Kidney epithelial cell (primary cell): ENCODE measurements at places on chromosomes 4 and X.

DNA sequence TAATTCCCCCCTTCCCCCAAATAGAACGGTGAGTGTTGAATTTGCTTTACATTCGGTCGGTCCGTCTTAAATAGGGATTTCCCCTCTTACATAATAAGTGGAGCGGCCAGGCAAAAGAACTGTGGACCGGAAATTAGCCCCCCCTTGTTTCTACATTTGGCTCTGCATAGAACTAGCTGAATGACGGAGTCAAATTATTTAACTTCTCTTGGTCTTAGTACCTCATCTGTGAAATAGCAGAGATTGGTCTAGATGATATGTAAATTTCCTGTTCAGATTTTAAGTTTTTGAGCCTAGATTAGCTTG lies 1.3 kb downstream of the SPATA18 start:
- DNase-seq, result no peak

DNA sequence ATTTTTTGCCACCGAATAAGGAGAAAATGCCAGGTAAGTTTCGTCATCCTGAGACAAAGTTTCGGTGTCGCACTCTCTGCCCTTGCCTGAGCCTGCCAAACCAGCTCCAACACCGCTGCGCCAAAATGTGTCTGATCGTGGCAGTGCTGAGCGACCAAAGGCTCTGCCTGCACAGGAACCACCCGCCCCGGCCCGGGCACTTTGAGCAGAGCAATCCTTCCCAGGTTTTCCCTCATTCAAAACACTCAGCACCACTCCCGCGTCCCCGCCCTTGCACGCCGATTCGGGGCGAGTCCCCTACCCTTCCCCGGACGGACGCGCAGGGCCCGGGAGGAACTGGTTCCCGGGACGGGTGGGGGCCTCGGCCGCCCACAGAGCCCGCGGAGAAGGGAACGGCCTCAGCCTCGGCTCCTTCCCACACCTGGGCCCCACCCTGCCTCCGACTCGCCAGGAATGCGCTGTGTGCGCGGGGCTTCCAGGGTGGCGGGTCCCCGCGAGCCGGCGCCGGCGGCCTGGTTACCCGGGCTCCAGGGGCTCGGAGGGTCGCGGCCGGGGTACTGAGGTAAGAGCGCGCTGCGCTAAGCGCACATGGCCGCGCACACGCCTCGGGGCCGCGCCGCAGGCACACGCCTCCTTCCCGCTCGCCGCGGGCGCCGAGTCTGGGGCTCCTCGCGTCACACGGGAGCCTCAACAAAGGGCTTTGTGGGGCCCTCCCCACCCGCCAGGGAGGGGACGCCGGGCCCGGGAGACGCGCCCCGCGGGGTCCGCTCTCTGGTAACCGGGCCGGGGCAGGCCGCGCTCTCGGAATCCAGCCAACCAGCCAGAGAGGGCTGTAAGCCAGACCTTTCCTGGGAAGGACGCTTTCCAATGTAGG lies at the start of gene C4orf36:
Gene C4orf36 (minus strand): TSS at position 661 of the 874 bp plus-strand sequence. CDS start 902 bp downstream, outside the sequence.
- no peak for DNase-seq

GRCh38 chrX:15430584-15430983 lies 46.4 kb upstream of the VEGFD start:
- DNase-seq, result no peak

DNA sequence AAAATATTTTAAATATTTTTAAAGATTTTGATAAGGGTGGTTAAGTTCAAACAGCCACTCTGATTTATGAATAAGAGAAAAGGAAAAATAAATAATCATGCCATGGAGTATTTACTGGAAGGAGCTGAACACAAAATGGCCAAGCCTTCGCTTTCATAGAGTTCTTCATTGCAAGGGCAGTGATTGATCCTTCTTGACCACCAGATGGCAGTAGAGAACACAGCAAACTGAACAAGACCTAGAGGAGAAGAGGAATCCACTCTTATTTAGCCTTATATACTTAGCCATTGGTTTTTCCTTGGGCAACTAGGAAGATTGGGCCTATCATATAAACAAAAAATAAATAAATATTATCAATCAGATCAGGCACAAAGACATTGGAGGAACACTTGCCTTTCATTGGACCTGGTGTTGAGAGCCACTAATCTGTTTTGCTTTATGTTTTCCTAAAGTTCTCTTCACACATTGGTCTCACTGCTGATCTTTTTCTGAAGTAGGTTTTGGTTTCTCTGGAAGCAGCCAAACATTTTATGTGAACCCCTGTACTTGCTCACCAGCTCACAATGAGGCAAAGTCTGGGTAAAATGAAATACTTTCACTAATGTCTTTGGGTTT lies 58.1 kb upstream of the PARM1 start:
- DNase-seq, result peak; percentile 56

- DNase-seq, result no peak
These were observed 9.1 kb downstream of the LNX1 start for GRCh38 chr4:53582194-53582593.

DNA sequence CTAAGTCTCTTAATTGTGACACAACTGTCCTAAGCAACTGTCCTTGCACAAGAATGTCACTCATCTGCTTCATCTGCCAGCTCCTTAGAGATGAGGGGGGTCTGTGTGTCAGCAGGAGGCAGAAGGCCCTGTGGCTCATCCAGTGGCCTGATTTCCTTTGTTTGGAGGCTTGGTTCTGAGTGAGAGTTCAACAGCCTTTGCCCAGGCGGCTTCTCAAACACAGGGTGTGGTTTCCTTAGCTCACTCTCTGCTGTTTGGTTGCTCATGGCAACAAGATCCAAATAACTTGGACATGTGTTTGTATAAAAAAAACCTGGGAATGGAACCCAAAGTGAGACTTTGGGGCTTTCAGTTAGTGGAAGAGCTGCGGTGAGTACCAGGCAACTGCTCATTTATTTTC lies 46.6 kb downstream of the MAP7D3 start:
- no peak for DNase-seq

DNA sequence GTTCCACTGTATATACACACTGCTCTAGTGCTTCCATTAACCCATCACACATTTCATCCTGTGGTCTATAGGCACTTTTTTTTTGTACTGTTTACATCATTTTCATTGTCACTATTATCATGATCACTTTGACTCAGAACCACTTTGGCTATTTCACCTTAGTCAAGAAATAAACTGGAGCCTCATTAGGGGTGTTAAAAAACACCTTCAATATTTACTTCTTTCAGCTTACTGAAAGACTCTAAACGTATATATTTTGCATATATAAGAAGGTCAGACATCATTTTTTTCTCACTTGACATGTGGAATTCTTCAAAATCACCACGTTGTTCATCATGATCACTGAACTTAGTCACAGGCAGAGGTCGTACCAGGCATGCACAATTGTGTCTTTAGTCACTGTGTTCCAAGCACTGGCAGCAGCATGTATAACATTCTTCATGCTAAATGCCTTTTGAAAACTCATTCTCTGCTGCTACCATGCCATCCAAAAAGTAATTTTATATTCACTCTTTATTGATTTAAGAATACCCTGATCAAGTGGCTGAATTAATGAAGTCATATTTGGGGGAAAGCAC lies 229.2 kb upstream of the ARSJ start:
- DNase-seq, result no peak

DNA sequence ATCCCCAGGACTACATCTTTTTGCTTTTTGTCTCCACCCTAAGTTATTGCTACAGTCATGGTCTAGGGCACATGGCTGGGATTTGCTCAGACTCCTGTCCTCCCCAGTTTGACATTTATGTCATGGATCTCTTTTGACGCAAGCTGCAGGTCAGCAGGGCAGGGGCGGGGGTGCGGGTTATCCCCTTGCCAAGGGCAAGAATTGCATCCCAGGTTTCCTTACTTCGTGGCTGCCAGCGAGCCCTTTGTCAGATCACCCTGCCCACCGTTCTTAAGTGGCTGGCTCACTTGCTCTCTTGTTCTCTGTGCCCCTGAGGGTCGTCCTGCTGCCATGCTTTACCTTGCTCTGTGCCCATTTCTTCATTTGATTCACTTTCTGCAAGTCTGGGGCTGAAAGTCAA lies 21.1 kb upstream of the UBA1 start:
- no peak for DNase-seq

DNA sequence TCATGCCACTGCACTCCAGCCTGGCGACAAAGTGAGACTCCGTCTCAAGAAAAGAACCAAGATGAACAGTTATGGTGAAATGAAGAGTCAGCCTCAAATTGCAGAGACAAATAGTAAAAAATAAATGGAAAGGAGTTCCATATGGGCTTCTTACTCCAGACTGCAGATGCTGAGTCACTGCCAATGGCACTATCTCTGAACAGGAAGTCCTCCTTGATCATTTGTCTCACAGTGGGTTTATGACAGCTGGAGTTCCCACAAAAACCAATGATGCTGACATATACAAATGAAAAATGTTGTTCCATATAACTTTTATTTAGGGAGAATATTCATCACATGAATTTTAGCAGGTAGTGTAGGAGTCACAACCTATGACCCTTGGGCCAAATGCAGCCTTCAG lies 631.6 kb downstream of the PCDH18 start:
- DNase-seq, result no peak

DNA sequence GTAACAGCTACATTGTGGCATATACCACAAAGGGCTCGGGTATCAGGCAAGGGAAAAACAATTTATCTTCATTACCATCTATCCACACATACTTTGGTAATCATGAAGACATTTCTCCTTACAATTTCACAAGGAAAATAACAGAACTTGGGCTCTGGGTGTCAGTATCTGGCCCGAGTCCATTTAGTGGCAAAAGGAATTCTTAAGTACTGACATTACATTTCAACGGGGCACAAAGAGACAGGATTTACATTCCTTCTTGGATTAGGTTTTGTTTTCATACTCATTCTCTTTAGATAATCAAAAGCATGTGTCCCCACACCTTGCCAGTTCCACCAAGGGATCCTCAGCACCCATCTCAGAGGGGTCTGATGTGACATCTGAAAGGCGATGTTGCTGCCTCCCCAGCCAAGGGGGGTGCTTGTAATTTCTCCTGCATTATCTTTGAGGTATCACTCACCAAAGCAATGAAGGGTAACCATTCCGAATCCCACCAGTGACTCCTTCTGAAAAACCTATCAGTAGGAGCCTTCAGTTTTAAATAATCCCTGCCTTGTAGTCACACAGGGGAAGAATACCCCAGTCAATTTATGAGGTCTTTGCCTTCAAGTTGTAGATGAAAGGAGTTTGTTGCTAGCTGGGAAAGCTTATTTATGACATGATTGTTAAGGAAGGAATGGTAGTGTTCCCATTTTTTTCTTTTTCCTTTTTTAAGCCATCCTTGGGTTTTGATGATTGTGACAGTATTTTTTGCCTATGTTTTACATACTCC lies 118.6 kb downstream of the PALLD start:
- no peak for DNase-seq

GRCh38 chrX:48591255-48591791 lies 6.0 kb upstream of the WDR13 start:
- DNase-seq, result peak; percentile 37

GRCh38 chr4:83046693-83047473 lies 11.9 kb downstream of the COPS4 start:
- DNase-seq, result no peak

- DNase-seq, result no peak
These were observed 371.5 kb downstream of the KCNIP4 start for GRCh38 chr4:21577056-21577455.

DNA sequence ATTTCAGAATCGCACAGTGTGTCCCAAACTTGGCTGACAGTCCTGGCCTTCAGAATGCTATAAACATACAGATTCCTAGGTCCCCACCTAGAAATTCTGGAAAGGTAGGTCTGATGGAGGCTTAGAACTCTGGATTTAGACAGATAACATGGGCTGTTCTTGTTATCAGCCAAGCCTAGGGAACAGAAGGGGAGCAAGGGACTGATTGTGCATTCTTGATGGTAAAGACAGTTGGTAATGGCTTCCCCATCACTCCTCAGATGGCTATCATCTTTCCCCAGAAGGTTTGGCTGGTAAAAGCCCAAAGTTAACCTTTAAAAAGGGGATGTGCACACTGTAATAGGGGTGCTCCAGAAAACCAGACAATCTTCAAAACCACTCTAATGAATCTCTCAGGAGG lies 35.7 kb downstream of the DIPK2B start:
- DNase-seq, result no peak

DNA sequence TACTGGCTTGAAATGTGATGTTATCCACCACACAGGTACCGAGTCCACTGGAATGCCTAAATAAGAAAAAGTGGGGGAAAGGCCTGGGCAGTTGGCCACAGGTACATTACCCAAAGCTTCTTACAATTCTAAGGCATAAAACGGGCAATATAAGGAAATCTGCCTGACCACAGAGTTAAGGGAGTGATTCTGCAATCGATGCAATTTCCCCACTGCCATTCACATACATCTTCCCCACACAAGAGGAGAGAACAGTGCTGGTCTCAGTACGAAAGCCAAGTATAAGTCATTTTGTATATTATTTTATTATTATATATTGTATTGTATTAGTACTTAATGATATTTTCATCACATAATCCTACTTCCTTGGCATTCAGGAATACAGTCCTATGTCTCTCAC lies 30.6 kb downstream of the RFC1 start:
- DNase-seq, result no peak

- no peak for DNase-seq
These were observed 13.8 kb upstream of the CFAP299 start for GRCh38 chr4:80321776-80322175.

DNA sequence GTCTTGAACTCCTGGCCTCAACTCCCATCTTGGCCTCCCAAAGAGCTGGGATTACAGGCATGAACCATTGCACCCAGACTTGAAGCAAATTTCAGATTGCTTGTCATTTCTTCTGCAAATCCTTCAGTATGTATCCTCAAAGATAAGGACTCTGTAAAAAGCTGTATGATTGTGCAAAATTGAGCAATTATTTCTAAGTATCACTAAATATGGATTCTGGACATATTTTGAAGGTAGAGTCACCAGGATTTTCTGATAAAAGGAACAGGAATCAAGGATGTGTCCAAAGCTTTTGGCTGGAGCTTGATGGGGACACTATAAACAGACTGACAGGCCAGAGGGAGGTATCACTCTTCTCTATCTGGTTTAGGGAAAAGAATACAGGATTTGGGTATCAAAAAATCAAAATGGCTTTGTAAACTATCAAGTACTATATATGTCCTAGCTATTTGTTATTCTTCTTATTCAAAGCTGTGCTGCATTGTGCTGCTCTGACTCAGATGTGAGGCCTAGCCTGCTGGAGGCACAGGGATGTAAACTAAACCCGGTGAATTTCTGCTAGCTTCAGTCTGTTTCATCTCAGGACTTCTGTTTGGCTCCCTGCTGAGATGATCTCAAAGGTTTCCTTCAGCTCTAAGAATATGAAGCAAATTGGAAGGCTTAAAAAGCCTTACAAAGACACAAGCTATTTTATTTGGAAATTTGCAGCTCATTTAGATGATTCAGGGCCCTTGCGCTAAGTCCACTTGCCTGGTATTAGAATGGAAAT lies 8.3 kb downstream of the RPS4X start:
- DNase-seq, result no peak
